Glomerular endothelial cell (primary cell): ENCODE measurements at places on chromosomes 4 and X. TPM values are rescaled to one million over a fixed set of nuclear protein-coding genes. Genes with fewer than 3 reads are reported as not detected.

The ARHGAP36 gene
- total RNA-seq: not detected in 2 replicates

The POU4F2 gene
- total RNA-seq: not detected in 2 replicates

The CLDN22 gene
- total RNA-seq: not detected in 2 replicates

The XAGE2 gene
- total RNA-seq: not detected in 2 replicates

The ANOS1 gene
- total RNA-seq: 3.3 and 4.1 TPM in 2 replicates

The VGLL1 gene
- not detected in 2 replicates for total RNA-seq

The PNCK gene
- not detected in 2 replicates for total RNA-seq

The PGM2 gene
- 32.1 and 49.3 TPM in 2 replicates for total RNA-seq

The TEX13A gene
- total RNA-seq: not detected in 2 replicates

The L1CAM gene
- 1.6 and 17.1 TPM in 2 replicates for total RNA-seq

The MAGEA2 gene
- total RNA-seq: not detected in 2 replicates

The UGT2A1 gene
- total RNA-seq: not detected in 2 replicates

The TMSB15B gene
- 1.5 and 10.2 TPM in 2 replicates for total RNA-seq

The TEX13B gene
- 0.47 TPM in 1 of 2 replicates, not detected in the other for total RNA-seq

The PCDH19 gene
- 0.34 and 1.2 TPM in 2 replicates for total RNA-seq
